Progenitor cell of endocrine pancreas (in vitro differentiated cells): ENCODE measurements at places on chromosomes 3 and 15.

- no peak for DNase-seq
These were observed 22.7 kb downstream of the HEG1 start for GRCh38 chr3:125033135-125033534.

DNA sequence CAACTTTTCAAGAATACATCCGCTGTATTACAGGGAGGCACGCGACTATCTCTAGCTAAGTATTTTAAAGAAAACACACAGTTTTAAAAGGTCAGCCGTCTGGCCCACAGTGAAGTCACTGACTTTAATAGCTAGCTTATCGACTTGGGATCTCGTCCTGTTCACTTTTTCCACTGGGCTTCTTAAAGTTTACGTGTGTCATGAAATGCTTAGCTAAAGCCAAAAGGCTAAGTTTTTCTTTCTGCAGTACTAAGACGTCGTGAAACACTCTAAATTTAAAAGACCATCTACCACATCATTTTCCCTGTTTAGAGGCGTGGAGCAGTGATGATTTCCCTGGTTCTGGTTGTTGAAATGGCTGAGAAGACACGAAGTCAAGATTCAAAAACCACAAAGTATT is 27.1 kb downstream of the LRIG1 start:
- DNase-seq, result no peak

GRCh38 chr3:17852217-17852616 is 109.8 kb upstream of the TBC1D5 start:
- no peak for DNase-seq

DNA sequence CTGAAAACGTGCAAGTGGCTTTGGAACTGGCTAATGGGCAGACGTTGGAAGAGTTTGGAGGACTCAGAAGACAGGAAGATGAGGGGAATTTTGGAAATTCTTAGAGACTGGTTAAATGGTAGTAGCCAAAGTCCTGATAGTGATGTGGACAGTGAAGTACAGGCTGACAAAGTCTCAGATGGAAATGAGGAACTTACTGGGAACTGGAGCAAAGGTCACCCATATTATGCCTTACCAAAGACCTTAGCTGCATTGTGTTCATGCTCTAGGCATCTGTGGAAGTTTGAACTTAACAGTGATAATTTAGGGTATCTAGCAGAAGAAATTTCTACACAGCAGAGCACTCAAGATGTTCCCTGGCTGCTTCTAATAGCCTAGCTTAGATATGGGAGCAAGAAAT is 28.6 kb upstream of the SERPINI2 start:
- DNase-seq, result no peak

GRCh38 chr3:150729682-150730360 is 26.1 kb upstream of the ERICH6 start:
- DNase-seq, result no peak

GRCh38 chr3:178646186-178646862 is 110.1 kb downstream of the KCNMB2 start:
- no peak for DNase-seq

DNA sequence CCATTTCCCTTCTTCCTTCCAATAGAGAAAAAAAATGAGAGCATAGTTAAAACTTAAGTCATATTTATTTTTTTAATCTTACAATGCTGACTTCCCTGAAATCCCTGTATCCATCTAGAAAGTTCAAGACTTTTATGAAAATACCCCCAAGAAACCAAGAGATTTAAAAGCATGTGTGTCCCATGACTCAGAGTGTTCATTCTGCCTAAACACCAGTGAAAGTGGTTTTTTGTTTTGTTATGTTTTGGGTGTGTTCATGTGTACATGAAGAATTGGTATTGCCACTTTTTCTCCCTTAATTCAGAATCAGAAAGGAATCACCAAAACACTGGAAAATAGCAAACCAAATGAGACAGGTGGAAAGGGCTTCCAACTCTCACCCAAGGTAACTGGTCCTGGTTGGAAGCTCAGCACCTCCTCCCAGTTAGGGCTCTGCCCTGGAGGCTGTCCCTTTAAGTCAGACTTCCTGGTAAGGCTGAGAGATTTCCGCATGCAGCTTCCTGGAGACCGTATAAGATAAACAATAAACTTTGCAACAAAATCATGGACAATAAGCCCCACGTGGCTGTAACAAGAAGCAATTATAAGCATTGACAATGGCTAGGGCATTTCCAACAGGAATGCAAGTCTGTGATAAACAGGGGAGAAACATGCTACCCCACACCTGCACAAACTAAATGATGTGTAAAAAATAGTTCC is 121.9 kb upstream of the ARHGEF3 start:
- DNase-seq, result no peak

DNA sequence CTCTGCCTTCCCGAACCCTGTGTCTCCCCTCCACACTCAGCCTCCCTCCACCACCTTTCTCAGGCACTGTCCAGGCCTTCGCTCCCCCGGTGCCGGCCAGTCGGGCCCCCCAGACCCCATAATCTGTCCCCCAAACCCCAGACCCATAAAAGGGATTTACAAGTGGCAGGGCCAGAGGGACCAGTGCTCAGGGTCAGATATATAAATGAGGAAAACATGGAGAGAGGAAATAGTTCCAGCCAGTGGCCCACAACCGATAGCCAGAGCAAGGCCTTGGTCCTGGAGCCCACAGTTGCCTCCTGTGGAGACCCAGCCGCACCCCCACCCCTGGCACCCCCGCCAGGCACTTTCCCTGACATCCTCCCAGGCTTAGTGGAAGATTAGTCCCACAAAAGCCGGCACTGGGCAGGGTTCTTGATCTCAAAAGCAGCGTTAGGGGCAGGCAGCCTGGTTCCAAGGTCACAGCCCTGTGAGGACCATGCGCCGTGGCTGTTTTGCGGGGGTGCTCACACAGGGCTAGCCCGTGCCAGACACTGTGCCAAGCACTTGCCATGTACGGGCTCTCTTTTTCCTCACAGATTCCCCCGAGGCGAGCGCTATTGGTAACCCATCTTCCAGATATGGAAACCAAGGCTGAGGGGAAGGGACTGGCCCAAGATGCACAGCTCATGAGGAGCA is 1.1 kb upstream of the PLXND1 start:
- no peak for DNase-seq

- DNase-seq, result no peak
These were observed 1.1 kb downstream of the HEG1 start for GRCh38 chr3:125054449-125055329.
